ENCODE measurements at places on chromosomes 1 and 21. TPM values are rescaled to one million over a fixed set of nuclear protein-coding genes. Genes with fewer than 3 reads are reported as not detected.

GRCh38 chr1:211634461-211634860, 41.0 kb downstream of the NEK2 start:
- no peak for DNase-seq

- DNase-seq = peak; percentile 41
These were observed 5.9 kb downstream of the PLOD1 start for GRCh38 chr1:11940260-11940921.

- no peak for DNase-seq
These were observed 100.0 kb downstream of the SLC25A24 start for GRCh38 chr1:108100148-108100547.

DNA sequence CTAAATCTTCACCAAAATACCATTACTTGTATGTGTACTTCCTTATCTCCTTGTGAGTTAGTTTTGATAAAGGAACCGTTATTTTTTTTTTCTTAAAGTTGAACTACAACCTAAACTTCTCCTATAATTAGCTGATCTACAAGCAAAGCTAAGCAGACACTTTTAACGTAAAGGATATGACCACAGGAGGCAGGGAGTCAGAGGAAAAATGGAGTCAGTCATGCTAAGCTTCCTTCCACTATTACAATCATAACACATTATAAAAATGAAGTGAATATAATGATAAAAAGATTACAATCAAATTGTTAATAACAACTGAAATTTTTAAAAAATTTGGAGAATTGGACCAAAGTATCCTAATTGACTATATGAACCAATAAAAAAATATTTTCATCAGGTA, 892.6 kb downstream of the KCNT2 start:
- DNase-seq = no peak

- no peak for DNase-seq
These were observed 20.0 kb downstream of the S100A6 start for GRCh38 chr1:153515504-153516394.

DNA sequence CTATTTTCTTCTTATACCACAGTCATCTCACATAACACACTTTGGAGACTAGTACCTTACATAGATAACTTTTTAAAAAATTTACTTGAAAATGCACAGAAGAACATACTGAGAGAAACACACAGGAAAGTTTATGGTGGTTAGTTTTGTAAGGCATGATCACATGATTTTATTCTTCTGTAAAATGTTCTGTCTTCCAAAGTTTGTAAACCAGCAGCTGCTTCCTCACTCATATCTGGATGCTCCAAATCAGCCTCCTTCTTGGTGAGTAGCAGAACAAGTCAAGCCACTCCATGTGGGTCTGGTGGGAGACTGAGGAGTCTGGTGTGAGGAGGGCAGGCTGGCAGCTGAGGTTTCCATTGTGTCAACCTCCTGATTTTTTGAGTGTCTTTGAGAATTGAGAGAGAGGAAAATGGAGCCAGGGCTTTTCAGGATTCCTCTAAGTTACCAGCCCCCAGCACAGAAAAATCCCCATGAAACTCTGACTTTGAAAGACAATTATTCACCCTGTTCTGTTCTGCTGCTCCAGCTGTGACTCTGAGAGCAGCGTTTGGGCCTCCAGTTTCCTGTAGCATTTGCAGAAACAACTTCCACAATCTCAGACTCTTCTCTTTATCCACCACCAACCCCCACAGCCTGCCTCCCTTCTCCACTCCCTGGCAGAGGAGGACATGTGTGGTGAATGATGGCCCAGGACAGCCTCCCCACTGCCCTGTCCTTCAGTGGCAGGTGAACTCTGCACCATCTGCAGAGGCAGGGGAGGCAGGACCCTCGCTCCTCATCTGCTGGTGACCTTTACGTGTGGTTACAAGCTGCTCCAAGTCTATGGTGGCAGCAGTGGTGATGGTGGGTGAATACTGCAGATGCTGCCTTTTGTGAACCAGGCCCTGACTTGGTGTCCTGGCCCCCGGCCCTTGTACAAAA, 82.3 kb downstream of the FCRL5 start:
- DNase-seq = no peak

GRCh38 chr1:11691928-11692711, 610 bp downstream of the DRAXIN start:
- no peak for DNase-seq

DNA sequence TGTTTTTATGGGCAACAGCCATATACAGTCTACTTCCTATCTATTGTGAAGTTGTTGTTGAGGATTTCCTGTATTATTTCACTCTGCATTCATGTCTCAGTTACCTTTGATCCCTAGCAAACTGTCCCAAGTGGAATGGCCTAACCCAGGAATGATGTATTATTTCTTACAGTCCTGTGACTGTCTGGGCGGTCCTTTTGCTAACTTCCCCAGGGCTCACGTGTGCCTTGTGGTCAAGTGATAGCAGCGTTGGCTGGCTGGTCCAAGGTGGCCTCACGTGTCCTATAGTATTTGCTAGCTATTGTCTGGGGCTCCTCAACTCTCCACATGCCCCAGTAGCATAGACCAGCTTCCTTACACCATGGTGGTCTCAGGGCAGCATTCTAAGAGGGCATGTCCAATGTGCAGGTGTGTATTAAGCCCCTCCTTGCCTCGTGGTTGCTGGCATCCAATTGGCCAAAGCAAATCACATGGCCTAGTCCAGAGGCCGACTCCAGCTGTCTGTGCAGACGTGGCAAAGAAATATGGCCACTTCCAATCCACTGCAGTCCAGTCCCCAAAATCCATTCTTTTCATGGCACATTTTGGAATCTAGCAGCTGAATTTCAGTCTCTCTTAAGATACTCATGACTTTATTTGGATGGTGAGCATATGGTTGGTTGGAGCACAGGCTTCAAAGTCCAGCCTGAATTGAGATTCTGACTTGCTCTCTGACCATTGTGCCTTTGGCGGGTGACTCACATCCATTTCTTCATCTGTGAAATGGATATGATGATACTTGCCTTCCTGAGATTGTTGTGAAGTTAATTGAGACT, 94.1 kb downstream of the GALNT2 start:
- no peak for DNase-seq

Gene ST6GALNAC5
- total RNA-seq = not detected

Gene BEND5
- not detected for total RNA-seq

Gene SH2D2A
- not detected for total RNA-seq

Gene RYR2
- not detected for total RNA-seq

All from HFFc6 (cell line).